ENCODE measurements at places on chromosomes 7 and 10.

DNA sequence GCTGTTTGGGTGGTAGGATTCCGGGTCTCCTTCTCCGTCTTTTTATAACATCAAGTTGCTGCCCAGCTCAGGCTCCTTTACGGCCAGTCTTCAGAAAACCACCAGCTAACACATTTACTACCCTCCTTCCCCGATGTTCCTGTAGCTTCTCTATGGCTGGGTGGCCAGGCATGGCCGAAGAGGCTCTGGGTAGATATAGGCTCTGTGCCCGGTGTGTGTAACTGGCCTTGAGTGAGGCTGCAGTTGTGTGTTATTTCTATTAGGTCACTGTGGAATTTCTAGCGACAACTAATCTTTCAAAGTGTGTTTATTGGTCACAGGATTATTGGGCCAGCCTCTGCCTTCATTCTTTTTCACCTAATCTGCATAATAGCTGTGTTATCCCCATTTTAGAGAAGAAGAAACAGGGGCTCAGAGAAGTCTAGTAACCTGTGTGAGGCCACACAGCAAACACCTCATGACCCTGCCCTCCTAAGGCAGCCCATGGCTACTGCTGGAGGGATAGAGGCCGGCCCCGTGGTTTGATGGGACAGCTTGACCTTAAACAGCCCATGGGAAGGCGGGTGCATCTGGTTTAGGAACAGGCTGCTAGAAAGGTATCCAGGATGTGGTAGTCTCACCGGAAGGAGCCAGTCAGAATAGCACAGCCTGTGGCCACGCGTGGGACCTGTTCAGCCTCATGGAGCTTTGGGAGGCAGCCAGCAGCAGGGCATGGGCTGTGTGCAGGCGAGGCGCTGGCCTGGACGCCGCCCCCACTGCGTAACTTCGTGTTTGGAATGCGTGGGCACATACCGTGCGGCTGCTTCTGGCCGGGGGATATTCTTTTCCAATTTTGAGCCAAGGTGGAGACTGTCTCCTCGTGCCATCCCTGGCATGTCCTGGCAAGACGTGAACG, 29.7 kb downstream of the HTRA1 start:
- no peak for DNase-seq

DNA sequence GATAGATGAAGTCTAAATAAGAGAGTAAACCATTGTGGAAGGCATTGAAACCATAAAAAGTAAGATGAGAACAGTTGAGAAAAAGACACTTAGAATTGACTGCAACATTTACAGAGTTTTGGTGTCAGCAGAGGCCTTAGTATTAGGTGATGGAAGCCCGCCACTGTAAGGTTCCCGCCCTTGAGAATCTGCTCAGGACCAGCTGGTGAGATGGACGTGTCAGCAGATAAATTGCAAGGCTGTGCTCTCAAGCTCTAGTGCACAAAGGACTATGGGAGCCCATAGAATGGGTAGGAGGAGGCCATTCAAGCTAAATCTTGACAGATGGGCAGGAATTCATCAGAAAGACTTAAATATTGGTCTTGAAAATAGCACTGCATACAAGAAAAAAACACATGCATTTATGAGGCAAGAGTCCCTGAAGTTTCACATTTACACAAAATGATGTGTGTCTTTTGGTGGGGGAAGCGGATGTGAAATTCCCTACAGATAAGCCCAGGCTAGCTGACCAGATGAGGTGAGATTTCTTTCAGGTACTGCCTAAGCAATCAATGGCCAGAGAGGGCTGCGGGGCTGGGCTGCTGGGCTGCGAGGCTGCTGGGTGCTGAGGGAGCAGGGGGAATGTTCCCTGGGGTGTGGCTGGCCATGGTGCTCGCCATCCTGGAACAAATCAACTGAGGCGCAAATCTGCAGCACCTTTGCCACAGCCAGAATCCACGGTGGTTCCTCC, 42.5 kb downstream of the SYPL1 start:
- no peak for DNase-seq

DNA sequence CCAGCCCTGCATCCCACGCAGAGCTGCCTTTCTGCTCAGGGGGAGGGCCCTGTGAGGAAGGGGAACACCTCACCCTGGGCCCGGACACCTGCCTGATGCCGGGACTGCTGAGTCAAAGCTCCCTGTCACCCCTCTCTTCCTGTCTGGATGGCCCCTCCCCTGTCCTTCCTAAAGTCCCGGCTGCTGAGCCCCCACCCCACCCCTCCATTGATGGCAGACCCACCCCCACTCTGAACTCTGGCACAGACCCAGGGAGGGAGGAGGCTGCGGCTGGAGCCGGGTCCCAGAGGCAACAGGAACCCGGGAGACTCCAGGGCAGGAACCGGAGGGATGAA, 78.7 kb downstream of the ELFN1 start:
- DNase-seq, result no peak

- DNase-seq, result no peak
These were observed 33.7 kb downstream of the ZNF37A start for GRCh38 chr10:38127812-38128211.

GRCh38 chr7:73519867-73520672, 2.0 kb downstream of the BAZ1B start:
- DNase-seq, result no peak

DNA sequence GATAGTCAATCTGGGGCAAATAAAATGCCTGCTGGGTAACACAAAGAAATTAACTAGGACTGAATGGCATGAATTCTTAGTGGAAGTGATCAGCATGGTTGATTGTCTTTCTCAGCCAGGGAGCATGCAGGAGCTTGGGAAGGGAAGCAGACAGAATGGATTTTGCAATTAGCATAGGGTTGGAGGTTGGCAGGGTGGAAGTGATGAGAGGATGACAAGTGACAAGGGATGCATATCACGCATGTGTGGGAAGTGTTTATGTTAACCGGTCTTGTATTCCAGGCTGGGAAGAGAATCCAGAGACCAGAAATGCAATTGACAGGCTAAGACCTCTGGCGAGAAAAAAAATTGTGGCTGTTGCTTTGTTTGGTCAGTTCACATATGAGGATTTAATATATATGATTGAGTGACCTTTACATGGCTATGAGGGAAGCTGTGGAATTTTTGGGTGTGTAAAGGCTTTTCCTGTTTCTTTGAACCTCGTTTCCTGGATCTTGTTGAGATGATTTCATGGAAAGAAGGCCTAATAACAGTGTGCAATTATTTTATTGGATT, 8.3 kb downstream of the MDFIC start:
- DNase-seq, result no peak

DNA sequence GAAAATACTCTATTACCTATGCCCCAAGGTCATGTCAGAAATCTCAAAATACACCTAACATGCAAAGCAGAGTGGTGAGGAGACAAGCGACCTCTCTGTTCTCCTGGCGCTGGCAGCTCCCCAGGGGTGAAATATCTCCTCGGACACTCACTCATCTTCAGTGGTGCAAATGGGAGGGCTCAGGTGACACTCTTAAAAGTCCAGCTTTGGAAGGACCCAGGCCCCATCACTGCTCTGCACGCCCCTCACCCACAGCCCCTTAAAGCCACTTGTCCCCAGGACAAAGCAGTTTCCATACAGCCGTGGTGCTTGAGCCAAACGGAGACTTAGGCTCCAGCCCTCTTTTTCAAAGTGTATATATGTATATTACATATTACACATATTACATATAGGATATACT, 12.4 kb downstream of the PRKAG2 start:
- DNase-seq, result no peak

- DNase-seq, result no peak
These were observed 1.6 kb downstream of the SKAP2 start for GRCh38 chr7:26862834-26863233.

- no peak for DNase-seq
These were observed 25.3 kb upstream of the SMARCD3 start for GRCh38 chr7:151273651-151274390.
